ENCODE measurements at places on chromosomes 1 and 21. TPM values are rescaled to one million over a fixed set of nuclear protein-coding genes. Genes with fewer than 3 reads are reported as not detected.

- no peak for DNase-seq
Observed at GRCh38 chr1:178818416-178818815, 52.5 kb downstream of the ANGPTL1 start.

GRCh38 chr1:100265562-100265930 is 470 bp upstream of the RTCA start:
- no peak for DNase-seq

Gene LCA5L
- total RNA-seq: 2.7 TPM

GRCh38 chr1:168138134-168138533 is 1.4 kb upstream of the GPR161 start:
- DNase-seq: no peak

GRCh38 chr1:152397474-152397873 is 16.6 kb downstream of the CRNN start:
- no peak for DNase-seq

DNA sequence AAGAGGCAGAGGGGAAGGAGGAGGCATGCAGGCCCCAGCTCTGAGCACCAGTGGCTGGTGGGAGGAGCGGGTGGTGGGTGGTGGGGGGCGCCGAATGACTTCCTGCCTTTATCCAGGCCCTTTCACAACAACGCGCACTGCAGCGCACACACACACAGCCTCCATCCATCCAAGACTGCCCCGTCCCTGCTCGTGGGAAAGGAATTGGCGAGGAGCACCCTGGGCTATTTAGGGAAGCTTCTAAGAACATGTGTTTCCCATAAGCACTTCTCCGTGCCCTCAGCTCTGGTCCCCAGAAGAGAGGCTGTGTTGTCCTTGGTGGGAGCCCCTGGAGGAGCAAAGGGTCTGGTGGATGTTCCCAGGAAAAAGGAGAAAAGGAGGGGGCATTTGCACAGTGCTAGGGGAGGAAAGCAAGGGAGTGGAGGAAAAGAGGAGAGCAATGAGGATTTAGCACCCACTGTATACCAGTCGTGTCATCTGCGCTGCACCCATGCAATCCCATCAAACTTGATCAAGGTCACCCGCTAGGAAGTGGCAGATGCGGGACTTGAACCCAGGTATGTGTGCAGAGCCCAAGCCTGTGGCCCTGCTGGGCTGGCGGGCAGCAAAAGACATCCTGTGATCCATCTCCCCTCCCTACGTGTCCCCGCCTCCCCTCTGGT is 28.1 kb downstream of the EPHA2 start:
- no peak for DNase-seq

Gene CLCA4
- 0.20 TPM for total RNA-seq

DNA sequence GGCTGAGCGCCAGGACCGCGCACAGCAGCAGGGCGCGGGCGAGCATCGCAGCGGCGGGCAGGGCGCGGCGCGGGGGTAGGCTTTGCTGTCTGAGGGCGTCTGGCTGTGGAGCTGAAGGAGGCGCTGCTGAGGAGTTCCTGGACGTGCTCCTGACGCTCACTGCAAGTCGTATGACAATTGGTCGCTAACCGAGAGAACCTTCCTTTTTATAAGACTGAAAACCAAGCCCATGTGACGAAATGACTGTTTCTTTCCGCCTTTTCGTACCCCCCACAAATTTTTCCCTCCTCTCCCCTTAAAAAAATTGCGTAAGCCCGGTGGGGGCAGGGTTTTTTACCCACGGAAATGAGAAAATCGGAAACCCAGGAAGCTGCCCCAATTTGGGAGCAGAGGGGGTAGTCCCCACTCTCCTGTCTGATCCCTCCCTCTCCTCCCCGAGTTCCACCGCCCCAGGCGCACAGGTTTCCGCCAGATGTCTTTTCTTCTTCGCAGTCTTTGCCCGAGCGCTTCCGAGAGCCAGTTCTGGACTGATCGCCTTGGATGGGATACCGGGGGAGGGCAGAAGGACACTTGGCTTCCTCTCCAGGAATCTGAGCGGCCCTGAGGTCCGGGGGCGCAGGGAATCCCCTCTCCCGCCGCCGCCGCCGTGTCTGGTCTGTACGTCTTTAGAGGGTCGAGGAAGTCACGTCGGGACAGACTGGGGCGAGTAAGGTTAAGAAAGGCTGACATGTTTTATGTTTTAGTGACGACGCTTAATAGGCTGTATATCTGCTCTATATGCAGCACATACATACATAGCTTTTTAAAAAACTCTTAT is at the start of gene PTGS2:
Gene PTGS2 (minus strand): TSS at position 179 of the 817 bp plus-strand sequence. CDS start 133 bp downstream, at position 46.
- peak; percentile 85 for DNase-seq
